ENCODE measurements at places on chromosomes 3 and 15.
A peak's percentile ranks its signal among the peaks of the same experiment; 100 is the strongest.

- no peak for DNase-seq
These were observed 5.0 kb upstream of the LYSMD4 start for GRCh38 chr15:99738021-99738847.

- DNase-seq: peak; percentile 61
These were observed 20.9 kb downstream of the ASB7 start for GRCh38 chr15:100623301-100623700.

- peak; percentile 85 for DNase-seq
These were observed at the start of gene MB21D2 for GRCh38 chr3:192917404-192918274. TSS of gene MB21D2 (minus strand) at chr3:192917856. CDS start at chr3:192917840, 16 bp downstream.

DNA sequence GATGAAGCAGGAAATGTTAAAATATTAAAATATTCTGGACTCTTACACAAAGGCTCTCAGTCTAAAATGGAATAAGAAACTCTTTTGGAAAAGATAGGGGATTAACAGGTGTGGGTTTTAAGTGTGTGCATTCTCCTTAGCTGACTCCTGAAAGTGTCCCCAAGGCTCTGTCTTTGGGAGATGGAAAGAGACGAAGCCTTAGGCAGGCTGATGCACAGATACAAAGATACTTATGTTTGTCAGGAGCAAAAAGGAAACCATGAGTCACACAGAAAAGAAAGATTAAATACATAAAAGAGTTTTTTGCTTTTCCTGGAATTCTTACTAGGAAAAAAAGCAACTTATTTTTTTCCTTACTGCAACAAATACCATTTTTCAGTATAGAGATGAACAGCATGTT is 23.8 kb upstream of the ABI3BP start:
- no peak for DNase-seq

DNA sequence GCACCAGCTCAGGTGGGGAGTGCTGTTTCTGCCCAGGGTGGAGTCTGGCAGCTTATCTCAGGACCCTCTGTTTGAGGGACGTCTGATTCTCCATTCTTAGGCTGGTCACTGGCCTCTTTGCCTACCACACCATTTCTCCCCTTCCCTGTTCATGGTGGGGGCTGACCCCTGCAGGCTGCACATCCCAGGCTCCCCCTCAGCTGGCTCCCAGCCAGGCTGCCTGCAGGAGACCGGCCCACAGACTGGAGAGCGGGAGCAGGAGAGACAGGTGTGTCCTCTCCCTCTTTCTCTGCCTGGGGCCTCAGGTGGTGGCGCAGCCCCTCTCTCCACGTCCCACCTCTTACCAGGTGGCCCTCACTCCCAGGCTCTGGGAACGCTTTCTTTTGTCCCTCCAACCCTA is 60.8 kb downstream of the RAB11A start:
- DNase-seq: no peak

DNA sequence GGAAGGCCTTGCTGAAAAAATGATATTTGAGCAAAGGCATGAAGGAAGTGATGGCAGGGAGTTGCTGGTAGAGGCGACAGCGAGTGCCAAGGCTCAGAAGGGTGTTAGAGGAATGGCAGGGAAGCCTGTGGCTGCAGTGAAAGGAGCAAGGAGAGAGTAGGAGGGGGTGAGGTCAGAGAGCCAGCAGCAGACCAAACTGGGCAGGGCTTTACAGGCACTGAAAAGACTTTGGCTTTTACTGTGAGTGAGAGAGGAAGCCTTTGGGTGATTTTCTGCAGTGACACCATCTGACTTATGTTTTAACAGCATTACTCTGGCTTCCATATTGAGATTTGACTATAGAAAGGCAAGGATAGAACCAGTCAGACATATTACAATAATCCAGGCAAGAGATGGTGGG is 11.4 kb downstream of the TICRR start:
- peak; percentile 39 for DNase-seq

- DNase-seq: no peak
These were observed 22.7 kb downstream of the GOLGA6L2 start for GRCh38 chr15:23424111-23424904.

DNA sequence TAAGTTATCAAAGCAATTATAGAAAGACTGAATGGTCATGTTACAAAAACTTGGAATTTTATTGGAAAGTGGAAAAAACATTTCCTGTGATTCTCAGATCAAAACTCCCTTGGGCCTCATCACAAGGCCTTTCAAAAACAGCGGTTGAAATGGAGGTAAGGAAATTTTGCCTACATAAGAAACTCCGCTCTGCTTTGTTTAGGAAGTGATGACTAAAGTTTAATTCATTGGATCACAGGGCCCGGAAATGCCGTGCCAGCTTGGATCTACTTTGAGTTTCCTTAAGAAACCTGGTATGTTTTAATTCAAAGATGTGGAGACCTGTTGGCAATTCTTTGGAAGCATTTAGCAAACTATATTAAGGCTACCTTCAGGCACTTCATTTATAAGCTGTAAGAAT is 143.9 kb upstream of the MME start:
- DNase-seq: no peak

DNA sequence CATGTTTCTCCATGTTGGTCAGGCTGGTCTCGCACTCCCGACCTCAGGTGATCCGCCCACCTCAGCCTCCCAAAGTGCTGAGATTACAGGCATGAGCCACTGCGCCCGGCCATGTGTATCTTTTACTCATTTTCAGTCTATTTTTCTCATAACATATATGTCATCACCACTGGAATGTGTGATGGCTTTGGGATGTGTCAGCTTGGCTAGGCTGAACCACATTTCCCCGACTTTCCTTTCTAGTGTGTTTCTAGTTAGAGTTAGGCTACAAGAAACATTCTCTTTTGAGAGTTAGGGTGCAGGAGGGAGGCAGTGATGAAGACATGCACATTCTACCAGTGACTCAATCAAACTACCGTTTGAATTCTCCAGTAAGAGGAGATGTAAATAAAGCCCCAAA is 444.9 kb upstream of the THBS1 start:
- DNase-seq: no peak

GRCh38 chr15:44441095-44441501 is 13.7 kb downstream of the CTDSPL2 start:
- DNase-seq: no peak

DNA sequence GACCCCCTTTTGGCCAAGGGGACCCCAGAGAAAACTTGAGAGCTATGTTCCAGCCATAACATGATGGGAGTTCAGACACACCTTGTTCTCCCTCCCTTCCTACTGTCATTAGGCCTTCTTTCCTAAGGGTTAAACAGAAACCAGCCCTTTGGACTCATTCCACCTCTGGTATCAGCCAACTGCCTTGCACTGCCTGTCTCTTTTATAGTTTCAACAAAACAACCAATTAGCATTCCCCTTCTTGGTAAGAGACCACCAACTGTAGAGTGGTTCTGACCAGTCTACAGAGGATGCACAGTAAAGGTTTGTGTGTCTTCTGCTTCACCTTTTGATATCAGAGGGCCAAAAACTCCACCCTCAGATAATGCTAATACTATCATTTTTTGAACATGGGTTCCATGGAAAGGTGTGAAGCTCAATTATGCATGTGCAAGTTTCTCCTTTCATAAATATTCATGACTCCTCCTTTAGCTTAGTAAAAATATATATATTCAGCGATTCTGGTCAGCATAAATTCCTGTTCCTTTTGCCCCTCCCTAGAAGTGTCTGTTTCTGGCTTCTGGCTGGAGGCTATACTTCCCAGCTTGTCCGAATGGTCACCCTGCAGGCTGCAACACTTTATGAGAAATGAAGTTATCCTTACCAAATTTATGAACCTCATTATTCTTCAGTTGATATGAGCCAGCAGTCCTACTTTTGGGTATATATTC is 55.9 kb downstream of the SERP1 start:
- DNase-seq: no peak

DNA sequence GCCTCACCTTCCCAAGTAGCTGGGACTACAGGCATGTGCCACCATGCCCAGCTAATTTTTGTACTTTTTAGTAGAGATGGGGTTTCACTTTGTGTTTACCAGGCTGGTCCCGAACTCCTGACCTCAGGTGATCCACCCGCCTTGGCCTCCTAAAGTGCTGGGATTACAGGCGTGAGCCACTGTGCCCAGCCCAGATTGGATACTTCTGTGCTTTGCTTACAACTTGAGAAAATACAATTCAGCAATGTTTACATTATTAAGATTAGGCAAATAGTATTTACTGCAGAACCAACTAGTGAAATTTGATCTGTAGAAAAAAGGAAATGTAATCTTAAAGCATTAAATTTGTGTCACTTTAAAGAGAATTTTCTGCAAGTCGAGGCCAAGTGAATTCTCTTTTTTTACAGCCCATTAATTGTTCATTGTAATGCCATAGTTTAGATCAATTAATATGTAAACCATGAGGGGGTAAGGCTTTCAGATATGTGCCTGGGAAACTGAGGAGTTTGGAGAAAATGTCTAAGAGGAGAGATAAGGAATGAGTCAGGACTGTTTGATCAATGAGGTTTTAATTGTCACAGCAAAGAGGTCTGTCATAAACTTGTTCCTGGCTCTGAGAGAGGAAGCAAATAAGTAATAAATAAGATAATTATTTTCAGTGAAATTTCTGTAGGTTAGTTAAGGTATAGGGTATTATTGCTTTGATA is 15.3 kb downstream of the PYDC2 start:
- DNase-seq: no peak

DNA sequence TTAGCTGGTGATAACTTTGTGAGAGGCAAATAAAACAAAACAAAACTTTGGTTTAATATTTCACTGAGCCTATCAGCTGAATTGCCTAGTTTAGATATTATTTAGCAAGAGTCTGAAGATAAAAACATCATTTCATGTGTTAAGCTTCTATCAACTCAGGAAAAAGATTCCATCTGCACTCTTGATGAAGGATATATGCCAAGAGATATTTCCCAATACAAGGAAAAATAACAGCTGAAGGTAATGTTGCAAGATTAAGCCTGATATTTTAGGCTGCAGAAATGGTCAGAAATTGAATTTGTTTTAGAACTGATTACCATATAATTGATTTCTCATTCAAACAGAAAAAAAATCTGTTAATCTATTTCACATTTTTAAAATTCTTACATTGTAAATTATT is 77.2 kb upstream of the SLITRK3 start:
- DNase-seq: no peak

- no peak for DNase-seq
These were observed 43.2 kb downstream of the GTPBP8 start for GRCh38 chr3:113034011-113034410.

GRCh38 chr3:106347350-106347749 is 478.5 kb upstream of the CBLB start:
- no peak for DNase-seq

GRCh38 chr3:141425523-141426233 is 57.4 kb downstream of the ZBTB38 start:
- DNase-seq: no peak

DNA sequence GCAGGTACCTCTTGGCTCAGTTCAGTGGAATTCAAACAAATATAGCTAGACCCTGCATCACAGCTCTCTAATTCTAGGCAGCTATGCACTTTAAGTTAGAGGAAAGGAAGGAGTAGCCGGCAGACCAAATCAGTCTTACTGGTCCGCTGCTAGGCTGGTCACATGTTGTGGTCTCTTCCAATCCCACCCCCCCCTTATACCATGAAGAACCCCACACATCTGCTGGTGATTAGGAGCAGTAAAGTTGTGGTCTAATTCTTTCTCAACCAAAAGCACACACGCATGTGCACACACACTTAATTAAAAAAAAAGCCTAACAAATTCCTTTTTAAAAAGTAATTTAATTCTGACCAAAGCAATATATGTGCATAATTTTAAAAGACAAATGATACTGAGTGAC is 16.7 kb upstream of the SH3GL3 start:
- no peak for DNase-seq

DNA sequence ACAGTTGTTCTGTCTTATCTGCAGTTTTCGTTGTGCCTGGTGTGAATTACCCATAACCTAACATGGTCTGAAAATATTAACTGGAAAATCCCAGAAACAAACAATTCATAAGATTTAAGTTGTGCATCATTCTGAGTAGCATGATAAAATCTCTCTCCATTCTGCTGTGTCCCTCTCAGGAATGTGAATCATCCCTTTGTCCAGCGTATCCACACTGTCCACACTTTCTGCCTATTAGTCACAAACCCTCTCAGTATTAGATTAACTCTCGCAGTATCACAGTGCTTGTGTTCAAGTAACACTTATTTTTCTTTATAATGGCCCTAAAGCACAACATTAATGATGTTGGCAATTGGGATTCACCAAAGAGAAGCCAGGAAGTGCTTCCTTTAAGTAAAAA is 203.2 kb downstream of the CGGBP1 start:
- peak; percentile 3 for DNase-seq

DNA sequence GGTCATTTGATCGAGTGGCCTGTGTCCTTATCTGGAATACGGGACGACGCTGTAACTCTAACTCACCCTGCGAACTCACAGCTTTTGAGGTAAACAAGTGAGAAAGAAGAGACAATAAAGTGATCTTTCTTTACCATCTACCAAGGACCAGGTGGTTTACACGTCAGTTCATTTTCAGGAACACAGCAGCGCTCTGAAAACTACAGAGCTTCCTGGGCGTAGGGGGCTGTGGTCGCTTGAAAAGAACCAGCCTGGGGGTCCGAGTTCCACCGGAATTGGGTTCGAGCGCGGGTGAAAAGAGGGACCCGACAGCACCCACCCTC is 357 bp downstream of the KIAA1143 start:
- no peak for DNase-seq

- no peak for DNase-seq
These were observed 4.2 kb upstream of the PEX5L start for GRCh38 chr3:180040966-180041365.

DNA sequence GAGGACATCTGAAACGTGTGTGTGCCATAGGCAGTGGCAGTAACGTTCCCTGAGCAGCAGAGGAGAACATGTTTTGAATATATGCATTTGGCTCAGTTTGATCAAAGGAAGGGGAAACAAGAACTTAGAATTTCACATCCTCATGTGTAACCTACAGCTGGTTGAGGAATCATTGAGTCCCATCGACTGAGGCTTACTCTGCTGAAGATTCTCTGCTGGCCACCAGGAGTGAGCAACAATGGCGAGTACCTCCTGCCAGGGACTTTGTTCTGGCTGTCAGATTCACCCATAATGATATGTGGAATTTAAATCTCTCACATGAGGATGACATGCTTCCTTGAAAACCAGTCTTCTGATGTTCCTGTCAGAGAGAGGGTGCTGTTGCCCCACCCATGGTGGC is 21.3 kb downstream of the GORASP1 start:
- no peak for DNase-seq

GRCh38 chr3:106185949-106186348 is 317.1 kb upstream of the CBLB start:
- no peak for DNase-seq

GRCh38 chr3:108966773-108967172 is 13.1 kb upstream of the GUCA1C start:
- no peak for DNase-seq

GRCh38 chr3:12708584-12709192 is 44.8 kb upstream of the RAF1 start:
- no peak for DNase-seq

DNA sequence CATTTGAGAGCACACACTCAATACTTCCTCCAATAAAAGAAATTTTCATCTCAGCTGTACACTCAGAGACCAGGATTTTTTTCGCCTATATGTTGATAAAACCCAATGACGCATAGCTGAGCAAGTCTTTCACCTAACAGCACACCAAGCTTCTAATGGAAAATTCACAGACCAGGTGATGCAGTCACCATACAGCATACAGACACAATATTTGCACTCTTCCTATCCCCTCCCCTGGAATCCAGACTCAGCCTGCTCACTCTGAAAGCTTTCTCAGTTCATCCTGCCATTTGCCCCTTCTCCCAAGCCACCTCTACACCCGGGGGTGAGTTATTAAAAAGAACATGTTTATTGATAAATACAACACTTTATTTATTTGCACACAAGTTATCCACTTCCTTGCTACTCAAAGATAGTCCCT is 1.7 kb downstream of the TBC1D5 start:
- peak; percentile 9 for DNase-seq
